ENCODE measurements at places on chromosomes 2 and 18.

DNA sequence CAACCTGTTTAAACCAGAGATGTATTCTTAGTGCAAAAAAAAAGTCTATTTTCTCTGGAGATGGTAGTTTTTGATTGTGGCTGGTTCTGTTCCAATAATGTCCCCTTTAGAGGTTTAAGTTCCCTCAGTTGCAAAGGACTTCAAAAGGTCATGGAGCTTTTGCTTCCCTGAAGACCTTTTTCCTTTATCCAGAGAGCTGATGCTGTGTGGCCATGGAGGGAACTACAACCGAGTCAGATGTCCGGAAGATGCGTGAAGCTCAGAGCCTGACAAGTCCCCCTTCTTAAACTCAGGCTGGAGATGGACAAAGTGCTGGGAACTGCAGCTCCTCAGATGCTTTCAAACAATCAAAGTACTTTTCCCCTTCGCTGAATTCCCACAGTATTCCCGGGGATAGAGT is 176.1 kb downstream of the TMEM18 start:
- DNase-seq, result no peak

DNA sequence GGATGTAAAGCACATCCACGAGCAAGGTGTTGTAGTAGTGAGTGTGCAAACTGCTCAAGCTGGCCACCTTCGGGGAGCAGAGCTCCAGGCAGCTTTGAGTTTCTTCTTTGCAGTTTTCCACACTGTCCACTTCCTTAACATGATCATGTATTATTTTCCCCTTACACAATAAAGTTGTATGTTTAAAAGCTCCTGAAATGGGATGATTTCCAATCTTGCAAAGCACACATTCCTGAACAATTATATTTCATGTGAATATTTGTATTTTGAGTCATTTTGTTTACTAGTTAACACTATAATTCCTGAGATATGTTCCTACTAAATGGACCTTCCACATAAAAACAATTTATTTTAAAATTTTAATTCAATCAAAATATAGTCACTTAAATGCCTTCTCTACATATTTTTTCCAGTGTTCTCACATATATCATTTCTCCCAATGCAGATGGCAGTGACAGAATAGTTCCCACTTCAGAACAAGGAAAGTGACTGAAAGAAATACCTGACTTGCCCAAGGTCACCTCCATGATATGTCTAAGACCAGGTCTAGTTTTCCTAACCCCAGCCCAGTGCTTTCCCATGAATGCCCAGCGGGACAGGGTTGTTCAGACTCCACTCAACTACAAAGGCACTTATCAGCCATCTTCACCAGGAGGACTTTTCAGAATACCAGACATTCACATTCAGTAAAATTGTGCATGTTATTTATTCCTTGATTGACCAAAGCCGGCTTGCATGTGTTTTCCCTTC is 5.5 kb downstream of the CYB5A start:
- DNase-seq, result no peak

DNA sequence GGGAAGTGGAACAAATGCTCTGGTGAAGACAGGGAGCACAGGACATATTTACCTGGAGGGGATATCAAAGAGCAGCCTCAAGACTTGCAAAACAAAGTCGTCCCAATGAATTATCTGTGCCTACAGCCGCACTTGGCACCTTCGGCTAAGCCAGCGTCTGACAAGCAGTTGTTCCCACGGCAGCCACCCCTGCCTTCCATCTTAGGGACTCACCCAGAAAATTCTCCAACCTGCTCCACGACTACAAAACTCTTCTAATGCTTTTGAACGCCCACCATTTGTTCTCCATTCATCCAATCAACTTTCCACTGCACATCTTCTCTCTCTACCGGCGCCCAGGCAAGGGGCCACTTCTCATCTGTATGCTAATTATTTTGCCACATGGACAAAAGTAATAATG is 7.0 kb downstream of the MYT1L start:
- DNase-seq, result no peak

- DNase-seq, result no peak
Observed at GRCh38 chr2:51256736-51257135, 224.8 kb upstream of the NRXN1 start.

DNA sequence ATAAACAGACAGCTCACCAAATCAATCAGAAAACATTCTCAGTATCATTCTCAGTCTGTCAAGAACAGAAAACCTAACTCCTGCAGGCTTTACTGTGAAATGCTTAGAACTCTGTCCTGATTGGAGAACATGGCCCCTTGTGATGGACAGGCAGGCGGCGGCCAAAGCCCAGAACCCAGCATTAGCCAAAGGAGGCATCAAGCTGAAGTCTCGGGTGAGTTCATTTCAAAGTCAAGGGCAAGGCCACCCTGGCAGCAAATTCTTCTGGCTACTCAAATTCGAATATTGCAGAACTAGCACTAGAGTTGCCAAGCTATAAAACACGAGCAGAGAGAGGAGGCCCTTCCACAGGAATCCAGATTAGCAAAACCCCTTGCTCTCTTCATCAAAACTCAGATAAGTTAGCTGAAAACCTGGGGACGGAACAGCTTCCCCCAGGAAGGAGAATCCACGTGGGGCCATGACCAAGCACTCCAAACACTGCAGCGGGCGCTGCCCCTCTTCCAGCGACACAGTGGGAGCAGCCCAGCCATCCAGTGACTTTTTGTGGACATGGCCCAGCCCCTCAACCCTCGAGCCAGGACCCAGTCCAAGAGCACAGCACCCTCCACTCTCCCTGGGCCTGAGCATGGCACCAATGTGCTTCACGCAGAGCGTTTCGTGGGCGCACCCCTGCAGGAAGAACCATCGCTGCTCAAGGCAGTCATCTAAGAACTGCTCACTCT is 98.6 kb downstream of the HDAC4 start:
- no peak for DNase-seq

DNA sequence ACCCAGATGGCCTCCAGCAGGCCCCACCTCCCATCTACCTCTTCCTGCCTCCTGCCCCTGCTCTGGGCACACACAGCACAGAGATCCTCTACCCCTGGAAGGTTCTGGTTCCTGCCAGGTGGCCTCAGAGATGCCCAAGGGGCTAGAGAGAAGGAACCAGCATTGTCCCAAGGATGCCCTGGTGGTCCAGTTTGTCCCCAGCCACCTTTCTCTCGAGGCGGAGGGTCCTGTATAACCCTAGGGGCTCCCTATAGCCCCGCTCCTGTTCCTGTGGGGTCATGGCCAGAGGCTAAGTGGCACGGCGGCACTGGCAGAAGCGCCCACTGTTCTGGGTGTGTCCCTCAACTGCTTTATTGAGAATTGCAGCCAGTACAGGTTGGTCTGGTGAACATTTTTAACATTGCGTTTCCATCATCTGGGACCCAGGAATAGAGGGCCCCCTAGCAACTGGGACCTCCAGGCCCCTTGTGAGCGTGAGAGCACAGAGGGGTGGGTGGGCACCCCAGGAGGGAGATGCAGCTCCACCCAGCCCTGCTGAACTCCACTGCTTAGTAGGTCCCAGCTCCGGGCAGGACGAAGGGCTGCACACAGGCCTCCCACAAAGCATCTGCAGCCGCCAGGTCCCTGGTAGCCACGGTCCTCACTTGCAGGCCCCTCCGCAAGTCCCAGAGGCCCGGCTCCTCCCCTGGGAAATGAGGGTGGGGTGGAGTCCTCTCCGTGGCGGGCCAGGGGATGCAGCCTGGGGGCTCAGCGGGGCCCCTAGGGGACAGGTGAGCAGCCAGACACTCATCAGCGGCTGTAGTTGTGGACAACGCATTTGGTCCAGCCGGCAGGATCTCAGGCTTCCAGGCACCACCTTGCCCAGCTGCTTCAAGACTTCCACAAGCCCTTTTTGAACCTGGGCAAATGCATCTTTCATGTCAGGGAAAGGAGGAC is 33.1 kb downstream of the GPC1 start:
- DNase-seq, result no peak

DNA sequence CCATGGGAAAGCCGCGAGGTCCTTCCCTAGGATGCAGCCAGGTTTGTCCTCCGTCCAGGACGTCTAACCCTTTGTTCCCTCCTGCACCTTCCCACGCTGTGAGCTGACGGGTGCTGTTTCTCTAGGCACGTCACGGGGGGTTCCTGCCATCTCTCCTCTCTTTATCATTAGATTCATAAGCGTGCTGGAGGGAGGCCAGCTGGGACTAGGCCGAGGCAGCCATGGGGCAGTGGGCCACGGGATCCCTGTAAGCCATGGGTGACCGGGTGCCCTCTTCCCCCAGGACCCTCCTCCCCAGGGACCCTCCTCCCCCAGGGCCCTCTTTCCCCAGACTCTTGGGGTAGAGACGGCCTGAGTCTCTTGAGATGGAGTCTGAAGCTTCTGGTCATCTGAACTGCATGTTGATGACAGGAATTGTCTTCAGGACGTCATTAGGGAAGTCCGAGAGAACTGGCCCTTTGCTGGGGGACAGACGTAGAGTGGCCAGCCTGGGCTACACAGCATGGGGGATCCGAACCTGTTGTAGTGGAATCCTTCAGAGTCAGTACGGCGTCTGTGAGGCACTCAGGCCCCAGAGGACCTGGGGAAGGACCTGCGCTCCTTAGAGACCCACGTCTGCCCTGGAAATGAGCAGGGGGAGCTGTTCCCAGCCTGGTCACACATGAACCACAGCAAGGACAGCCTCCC is 108.1 kb downstream of the TPO start:
- no peak for DNase-seq

- DNase-seq, result no peak
Observed at GRCh38 chr2:106085181-106085940, 108.7 kb downstream of the UXS1 start.

DNA sequence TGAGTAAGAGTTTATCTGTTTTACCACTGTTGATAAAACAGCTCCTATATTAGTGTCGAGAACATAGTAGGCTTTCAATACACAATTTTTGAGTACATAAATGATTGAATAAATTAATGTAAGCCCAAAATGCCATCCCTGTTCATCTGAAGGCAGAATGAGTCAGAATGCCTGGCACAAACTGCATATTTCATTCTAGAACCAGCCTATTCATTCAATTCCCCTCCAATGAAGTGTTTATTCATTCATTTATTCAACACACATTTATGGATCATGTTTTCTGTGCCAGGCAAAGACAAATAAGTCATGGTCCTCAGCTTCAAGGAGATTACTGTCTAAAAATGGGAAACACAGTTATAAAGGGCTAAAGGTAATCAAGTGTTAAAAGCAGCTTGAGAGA is 22.8 kb upstream of the LCLAT1 start:
- no peak for DNase-seq

DNA sequence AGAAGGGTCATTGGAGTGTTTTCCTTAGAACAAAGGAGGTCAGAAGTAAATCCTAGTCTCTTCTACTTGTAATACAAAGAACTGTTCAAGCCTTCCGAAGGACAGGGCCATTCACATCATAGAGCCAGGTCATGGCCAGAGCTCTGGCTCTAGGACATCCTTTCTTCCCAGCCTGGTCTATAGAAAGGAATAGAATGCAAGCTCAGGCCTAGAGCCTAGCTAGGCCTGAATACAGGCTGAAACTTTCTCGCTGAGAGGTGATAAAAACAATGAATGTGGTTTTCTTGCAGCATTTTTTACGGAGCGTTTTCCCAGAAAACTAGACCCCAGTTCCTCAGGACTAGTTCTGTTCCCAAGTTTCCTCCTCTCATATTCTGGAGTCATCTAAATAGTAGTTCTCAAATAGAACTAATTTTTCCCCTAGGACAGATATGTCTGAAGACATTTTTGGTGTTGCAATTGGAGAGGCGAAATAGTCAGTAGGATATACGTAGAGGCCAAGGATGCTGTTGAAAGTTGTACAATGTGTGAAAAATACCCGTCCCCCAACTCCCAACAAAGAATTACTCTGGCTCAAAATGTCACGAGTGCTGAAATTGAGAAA is 6.8 kb downstream of the UGT1A6 start:
- DNase-seq, result no peak

DNA sequence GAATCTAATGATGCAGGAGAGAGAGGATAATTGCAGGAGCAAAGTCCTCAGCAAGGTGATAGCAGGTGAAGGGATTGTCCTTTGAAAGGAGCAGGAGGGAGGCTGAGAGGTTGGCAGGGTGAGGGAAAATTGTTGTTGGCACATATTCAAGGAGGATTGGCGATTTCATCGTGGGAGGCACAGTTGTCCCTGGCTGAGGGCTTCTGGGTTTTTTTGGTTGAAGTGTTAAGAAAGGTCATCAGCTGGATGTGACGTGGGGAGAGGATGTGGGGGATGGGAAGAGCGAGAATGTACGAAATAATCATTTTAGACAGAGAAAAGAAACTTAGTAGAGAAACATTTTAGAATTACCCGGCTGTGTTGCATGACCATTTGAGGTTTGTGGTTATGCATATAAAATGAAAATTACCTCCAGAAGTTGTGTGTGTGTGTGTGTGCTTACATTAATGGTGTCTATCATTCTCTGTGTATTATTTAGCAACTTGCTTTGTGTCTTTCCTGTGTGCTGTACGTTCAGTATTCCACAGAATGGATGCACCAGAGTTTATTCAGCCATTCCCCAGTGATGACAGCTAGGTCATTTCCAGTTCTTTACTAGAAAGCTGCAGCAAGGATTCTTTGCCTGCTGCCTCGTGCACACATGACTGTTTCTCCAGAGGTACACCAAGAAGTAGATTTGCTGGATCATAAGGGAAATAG is 67.6 kb downstream of the SDC1 start:
- no peak for DNase-seq
